ENCODE measurements at places on chromosomes 7 and 10. TPM values are rescaled to one million over a fixed set of nuclear protein-coding genes. Genes with fewer than 3 reads are reported as not detected.
A peak's percentile ranks its signal among the peaks of the same experiment; 100 is the strongest.

DNA sequence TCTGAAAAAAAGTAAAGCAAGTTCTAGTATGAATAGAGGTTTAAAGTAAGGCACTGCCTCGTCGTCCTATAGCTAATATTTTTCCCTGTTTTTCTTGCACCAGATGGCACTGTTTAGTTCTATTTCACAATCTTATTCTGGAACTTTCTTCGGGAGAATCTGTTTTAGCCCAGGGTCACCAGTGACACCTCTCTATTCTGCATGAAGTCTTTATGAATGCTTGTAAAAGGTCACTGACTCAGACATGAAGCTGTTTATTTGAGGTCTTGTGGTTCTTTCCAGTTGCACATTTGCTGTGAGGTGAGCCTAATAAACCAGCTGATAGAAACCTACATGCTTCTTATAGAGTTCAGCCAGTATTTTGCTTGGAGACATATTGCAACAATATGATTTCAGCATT, 444.3 kb downstream of the AUTS2 start:
- no peaks in the 10 kb centered on the region for H3K4me1 ChIP-seq
- H3K27me3 ChIP-seq, result no peaks in the 10 kb centered on the region
- H3K36me3 ChIP-seq, result no peaks in the 10 kb centered on the region
- no peak for DNase-seq
- no peak overlapping the region for H3K4me3 ChIP-seq

DNA sequence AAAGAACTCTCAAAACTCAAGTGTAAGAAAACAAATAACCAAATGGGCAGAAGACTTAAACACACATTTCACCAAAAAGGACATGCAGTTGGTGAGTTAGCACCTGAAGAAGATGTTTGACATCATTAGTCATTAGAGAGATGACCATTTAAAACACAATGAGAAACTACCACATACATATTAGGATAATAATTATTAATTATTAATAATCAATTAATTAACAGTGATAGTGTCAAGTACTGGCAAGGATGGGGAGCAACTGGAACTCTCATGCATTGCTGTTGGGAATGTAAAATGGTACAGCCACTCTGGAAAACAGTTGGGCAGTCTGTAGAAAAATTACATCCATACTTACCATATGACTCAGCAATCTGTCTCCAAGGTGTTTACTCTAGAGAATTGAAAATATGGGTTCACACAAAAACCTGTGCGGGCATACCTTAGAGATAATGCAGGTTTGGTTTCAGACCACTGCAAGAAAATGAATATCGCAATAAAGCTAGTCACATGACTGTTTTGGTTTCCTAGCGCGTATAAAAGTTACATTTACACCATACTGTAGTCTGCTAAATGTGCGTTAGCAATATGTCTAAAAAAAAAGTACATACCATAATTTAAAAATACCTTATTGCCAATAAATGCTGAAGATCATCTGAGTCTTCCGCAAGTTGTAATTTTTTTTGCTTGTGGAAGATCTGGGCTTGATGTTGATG, 30.3 kb downstream of the ARID5B start:
- DNase-seq, result no peak
- peaks cover 4% of the 10 kb centered on the region for H3K4me1 ChIP-seq
- H3K4me3 ChIP-seq, result no peak overlapping the region
- H3K27ac ChIP-seq, result no peak overlapping the region

- no peaks in the 10 kb centered on the region for H3K36me3 ChIP-seq
- no peak overlapping the region for H3K4me3 ChIP-seq
- DNase-seq, result no peak
- no peak overlapping the region for H3K27ac ChIP-seq
- H3K27me3 ChIP-seq, result no peaks in the 10 kb centered on the region
- H3K4me1 ChIP-seq, result peaks cover 6% of the 10 kb centered on the region
These were observed 59.2 kb upstream of the PTN start for GRCh38 chr7:137402536-137403352.

PDZD7 gene
- total RNA-seq, result 0.83 TPM

DNA sequence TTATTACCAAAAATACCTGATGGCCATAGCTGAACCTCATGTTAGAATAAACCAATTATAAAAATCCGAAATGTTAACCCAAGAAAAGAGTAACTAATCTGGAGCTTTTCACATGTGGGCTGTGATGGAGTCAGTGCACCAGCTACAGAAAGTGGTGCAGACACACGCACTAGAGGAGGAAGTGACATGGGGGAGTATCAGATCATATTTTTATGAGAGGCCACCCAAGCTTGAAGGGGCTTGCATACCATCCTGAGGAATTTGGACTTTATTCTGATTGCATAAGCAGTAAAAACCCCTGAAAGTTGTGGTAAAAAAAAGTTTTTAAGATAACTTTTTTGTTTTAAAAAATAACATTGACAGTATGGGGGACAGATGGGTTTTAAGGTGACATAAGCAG, 1148.5 kb upstream of the CELF2 start:
- H3K4me1 ChIP-seq, result no peaks in the 10 kb centered on the region
- no peak for DNase-seq
- no peaks in the 10 kb centered on the region for H3K36me3 ChIP-seq
- no peaks in the 10 kb centered on the region for H3K27me3 ChIP-seq

- no peak within 1 kb of the TSS for H3K27ac ChIP-seq
- H3K36me3 ChIP-seq, result no peaks in the 10 kb centered on the region
- no peaks in the 10 kb centered on the region for H3K4me1 ChIP-seq
These were observed at the start of gene TMEM196 for GRCh38 chr7:19772841-19773760. TMEM196 (minus strand) TSS chr7:19773617; CDS start chr7:19772696, 921 bp downstream.

UCMA gene
- total RNA-seq, result not detected

DNA sequence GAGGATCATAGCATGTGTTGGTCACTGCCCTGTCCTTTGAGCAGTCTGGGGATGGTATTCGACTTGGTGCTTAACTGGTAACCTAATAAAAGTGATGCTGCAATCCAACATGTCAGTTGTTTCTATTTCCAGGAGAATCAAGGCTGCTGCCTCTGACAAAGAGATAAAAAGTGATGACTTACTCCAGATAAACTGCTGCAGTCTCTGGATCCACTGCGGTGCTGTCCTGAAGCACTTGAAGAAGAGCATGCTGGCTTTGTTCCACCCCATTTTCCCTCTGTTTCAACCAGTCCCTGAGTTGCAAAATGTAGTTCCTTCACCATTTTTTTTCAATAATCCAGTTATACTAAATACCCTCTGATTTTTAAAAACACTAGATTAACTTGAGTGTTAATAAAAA, 403.5 kb upstream of the ANKRD30A start:
- no peaks in the 10 kb centered on the region for H3K27me3 ChIP-seq
- no peak overlapping the region for H3K4me3 ChIP-seq
- peak; percentile 47 for DNase-seq
- peaks cover 3% of the 10 kb centered on the region for H3K4me1 ChIP-seq

DNA sequence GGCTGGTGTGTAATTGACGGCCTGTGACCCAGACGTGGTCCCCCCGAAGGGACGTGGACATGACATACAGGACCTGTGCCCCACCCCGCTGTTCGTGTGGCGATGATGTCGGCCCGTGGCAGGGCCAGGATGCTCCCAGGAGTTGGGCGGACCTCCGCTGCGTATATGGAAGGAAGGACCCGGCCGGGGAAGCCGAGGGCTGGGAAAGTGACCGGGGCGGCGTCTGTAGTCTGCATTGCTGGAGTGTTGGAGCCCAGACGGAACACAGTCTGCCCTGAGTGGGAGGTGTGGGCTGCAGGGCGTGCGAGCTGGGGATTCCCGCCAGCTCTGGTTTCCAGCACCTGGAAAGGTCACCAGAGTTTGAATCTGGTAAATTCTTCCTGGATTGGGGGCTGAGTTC, 45.0 kb upstream of the FOXL3 start:
- H3K4me1 ChIP-seq, result peaks cover 3% of the 10 kb centered on the region
- H3K36me3 ChIP-seq, result peaks cover 72% of the 10 kb centered on the region
- H3K4me3 ChIP-seq, result no peak overlapping the region
- H3K27me3 ChIP-seq, result no peaks in the 10 kb centered on the region
- H3K27ac ChIP-seq, result no peak overlapping the region

DNA sequence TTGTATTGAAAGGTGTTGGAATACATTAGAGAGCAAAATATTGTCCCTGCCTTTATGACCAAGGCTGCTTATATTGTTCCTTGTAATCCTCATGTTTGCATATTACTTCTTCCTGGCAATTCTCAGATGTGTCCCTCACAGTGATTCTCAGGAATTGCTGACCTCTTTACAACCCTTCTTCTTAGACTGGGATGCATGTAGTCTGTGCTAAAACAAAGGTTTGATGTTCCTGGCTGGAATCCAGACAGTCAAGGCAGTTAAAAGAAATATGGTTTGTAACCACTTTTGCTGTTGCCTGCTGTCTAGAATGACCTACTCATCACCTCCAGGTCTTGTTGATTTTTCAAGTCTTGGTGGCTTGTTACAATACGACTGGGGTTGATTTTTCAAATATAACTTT, 367.6 kb downstream of the HGF start:
- H3K27me3 ChIP-seq, result no peaks in the 10 kb centered on the region
- H3K4me3 ChIP-seq, result no peak overlapping the region
- H3K36me3 ChIP-seq, result no peaks in the 10 kb centered on the region
- no peak for DNase-seq

CYP3A7 gene
- total RNA-seq, result not detected

GRCh38 chr7:65379318-65379717, 5.7 kb downstream of the ZNF92 start:
- no peak overlapping the region for H3K4me3 ChIP-seq
- no peaks in the 10 kb centered on the region for H3K27me3 ChIP-seq
- no peak overlapping the region for H3K27ac ChIP-seq
- peaks cover 7% of the 10 kb centered on the region for H3K36me3 ChIP-seq

DNA sequence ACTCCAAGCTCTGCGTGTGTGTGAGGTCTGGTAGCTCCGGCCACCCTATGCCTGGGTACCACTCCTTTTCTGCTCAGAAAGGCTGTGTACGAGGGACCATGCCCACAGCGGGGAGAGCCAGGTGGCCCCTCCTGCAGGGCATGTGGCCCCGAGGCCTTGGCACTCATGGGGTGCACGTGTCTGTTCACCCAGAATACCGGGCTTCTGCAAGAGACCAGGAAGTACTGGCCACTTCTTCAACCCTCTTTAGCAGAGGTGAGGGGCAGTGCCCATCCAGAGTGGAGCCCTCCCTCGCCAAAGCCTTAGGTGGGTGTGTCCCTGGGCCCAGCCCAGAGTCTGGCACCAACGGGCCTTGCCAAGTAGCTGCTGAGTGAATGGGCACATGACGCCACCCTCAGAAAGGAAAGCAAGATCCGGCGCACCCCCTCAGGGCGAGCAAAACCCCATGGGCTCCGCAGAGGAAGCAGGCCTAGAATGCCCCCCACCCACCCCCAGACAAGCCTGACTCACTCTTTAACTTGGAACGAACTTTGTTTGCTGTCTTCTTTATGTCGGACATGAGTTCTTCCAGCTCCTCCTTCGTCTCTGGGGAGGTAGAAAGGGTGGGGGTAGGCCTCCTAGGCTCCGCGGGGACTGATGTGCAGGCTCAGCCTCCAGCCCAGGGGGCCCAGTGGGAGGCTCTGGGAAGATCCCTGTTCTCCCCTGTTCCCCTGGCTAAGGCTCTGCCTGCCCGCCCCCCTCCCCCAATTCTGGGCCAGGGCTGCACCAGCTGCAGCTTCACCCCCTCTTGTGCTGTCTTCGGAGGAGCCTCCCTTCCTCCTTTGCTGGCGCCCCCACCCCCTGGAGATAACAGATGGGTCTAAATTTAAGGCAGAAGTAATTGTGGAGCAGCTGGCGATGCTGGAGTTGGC, 14.6 kb downstream of the STX1A start:
- no peaks in the 10 kb centered on the region for H3K27me3 ChIP-seq
- DNase-seq, result peak; percentile 44
- peaks cover 41% of the 10 kb centered on the region for H3K36me3 ChIP-seq
- no peak overlapping the region for H3K27ac ChIP-seq
- no peak overlapping the region for H3K4me3 ChIP-seq

DNA sequence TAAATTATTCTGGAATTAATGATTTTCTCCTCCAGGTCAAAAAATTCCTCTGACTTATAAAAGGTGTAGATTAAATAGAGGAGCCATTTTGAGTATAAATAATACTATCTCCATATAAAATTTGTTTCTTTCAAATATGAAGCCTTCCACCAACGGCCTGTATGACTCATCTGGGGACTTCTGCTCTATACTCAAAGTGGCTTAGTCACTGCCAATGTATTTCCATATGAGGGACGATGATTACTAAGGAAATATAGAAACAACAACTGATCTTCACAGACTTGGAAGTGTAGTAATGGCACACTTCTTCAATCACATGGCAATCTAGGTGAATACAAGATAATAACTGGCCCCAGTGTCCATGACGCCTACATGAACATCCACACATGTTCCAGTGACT, 335.6 kb upstream of the HGF start:
- H3K27me3 ChIP-seq, result no peaks in the 10 kb centered on the region
- DNase-seq, result peak; percentile 91
- no peak overlapping the region for H3K4me3 ChIP-seq
- no peaks in the 10 kb centered on the region for H3K4me1 ChIP-seq

GIMAP1 gene
- not detected for total RNA-seq

GRCh38 chr10:36116731-36117130, 474.6 kb upstream of the FZD8 start:
- H3K4me3 ChIP-seq, result no peak overlapping the region
- H3K36me3 ChIP-seq, result no peaks in the 10 kb centered on the region
- no peaks in the 10 kb centered on the region for H3K27me3 ChIP-seq

- H3K27ac ChIP-seq, result no peak overlapping the region
- H3K4me1 ChIP-seq, result no peaks in the 10 kb centered on the region
- DNase-seq, result no peak
- H3K36me3 ChIP-seq, result no peaks in the 10 kb centered on the region
- H3K4me3 ChIP-seq, result no peak overlapping the region
These were observed 256.1 kb upstream of the C7orf33 start for GRCh38 chr7:148334441-148334956.

- no peak for DNase-seq
- no peaks in the 10 kb centered on the region for H3K4me1 ChIP-seq
- H3K4me3 ChIP-seq, result no peak overlapping the region
These were observed 177.5 kb downstream of the RAPGEF5 start for GRCh38 chr7:22179442-22179879.

GRCh38 chr10:114520453-114520852, 116.2 kb upstream of the AFAP1L2 start:
- peaks cover 18% of the 10 kb centered on the region for H3K27me3 ChIP-seq
- no peaks in the 10 kb centered on the region for H3K36me3 ChIP-seq
- H3K27ac ChIP-seq, result no peak overlapping the region
- peak; percentile 92 for DNase-seq

GRCh38 chr10:24390746-24391145, 181.8 kb downstream of the KIAA1217 start:
- peak; percentile 25 for DNase-seq
- H3K4me1 ChIP-seq, result no peaks in the 10 kb centered on the region

- H3K27ac ChIP-seq, result no peak overlapping the region
- no peak for DNase-seq
- no peak overlapping the region for H3K4me3 ChIP-seq
- no peaks in the 10 kb centered on the region for H3K27me3 ChIP-seq
- H3K4me1 ChIP-seq, result peaks cover 5% of the 10 kb centered on the region
These were observed 268.9 kb upstream of the KLF6 start for GRCh38 chr10:4053940-4054339.

- no peaks in the 10 kb centered on the region for H3K27me3 ChIP-seq
- no peak overlapping the region for H3K27ac ChIP-seq
- H3K4me1 ChIP-seq, result peaks cover 4% of the 10 kb centered on the region
- DNase-seq, result no peak
These were observed 63.9 kb upstream of the LOXL4 start for GRCh38 chr10:98331885-98332284.

NACAD gene
- total RNA-seq, result 0.56 TPM

GRM8 gene
- total RNA-seq, result not detected

GRCh38 chr10:88989824-88990383, 694 bp upstream of the FAS start:
- peak overlapping the region; percentile 94 for H3K27ac ChIP-seq
- H3K4me1 ChIP-seq, result peaks cover 8% of the 10 kb centered on the region
- H3K4me3 ChIP-seq, result peak overlapping the region; percentile 83
- peak; percentile 86 for DNase-seq
- H3K27me3 ChIP-seq, result no peaks in the 10 kb centered on the region
- no peaks in the 10 kb centered on the region for H3K36me3 ChIP-seq

Data from IMR-90 (cell line).